Naive thymus-derived CD4-positive, alpha-beta T cell (primary cell): ENCODE measurements at places on chromosomes 5 and 9.

DNA sequence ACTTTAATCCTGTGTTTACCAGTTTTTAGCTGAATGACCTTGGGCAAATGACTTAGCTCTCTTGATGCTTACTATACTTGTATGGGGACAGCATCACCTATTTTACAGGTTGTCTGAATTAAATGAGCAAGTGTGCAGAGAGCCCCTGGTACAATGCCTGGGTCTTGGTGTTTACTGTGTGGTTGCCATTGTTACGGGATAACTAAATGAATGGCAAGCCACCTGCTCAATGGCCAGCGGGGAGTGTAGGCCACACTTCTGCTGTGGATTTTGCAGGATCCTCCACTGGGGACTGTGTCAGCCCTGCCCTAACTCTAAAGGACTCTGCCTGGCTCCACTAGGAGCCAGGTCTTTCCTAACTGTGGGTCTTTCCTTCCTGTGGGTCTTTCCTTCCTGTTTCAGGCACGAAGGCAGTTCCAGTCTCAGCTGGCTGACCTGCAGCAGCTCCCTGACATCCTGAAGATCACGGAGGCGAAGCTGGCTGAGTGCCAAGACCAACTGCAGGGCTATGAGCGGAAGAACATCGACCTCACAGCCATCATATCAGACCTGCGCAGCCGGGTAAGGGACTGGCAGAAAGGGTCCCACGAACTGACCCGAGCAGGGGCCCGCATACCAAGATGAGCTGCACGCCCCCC lies 10.3 kb upstream of the GLE1 start:
- no peak for DNase-seq

DNA sequence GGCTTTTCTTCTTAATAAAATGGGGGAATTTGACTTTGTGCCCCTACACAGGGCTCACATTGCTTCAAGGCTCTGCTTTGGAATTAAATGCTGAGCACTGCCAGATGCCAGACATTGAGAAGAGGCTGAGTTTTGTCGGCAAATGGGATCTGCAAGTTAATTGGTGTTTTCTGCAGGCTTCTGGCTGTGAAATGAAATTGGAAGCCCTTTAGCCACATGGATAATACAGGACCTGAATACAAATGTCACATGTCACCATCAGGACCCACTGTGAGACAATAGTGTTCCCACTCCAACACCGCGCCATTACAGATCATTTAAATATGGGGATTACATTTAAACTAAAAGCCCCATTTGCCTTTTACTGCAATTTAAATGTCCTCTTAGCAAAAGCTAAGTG lies 164.4 kb downstream of the ZSWIM6 start:
- DNase-seq, result no peak

GRCh38 chr9:121865060-121865459 lies 213.6 kb downstream of the DAB2IP start:
- DNase-seq, result no peak

DNA sequence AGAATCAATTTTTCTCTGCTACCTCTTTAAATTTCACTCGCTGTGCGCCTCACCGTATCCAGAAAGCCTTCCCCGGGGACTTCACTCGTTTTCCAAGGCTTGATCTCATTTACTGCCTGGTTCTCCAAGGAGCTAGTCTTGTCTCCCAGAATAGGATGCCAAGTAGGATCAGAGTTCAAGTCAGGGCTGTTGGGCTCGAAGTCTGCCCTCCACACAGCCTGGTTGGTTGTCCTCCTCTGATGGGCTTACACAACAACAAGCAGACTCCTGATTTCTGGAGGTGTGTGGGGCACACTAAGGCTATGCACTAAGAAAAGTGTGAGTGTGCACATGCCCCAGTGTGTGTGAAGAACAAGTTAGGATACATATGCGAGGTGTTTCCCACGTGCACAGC lies 14.0 kb upstream of the TNIP1 start:
- DNase-seq, result no peak

- DNase-seq, result no peak
Measured at GRCh38 chr9:126401107-126401506, 74.5 kb downstream of the MVB12B start.

- no peak for DNase-seq
Measured at GRCh38 chr9:122294531-122294930, 29.8 kb downstream of the MRRF start.

GRCh38 chr5:170408226-170408625 lies 19.1 kb upstream of the KCNMB1 start:
- DNase-seq, result no peak

DNA sequence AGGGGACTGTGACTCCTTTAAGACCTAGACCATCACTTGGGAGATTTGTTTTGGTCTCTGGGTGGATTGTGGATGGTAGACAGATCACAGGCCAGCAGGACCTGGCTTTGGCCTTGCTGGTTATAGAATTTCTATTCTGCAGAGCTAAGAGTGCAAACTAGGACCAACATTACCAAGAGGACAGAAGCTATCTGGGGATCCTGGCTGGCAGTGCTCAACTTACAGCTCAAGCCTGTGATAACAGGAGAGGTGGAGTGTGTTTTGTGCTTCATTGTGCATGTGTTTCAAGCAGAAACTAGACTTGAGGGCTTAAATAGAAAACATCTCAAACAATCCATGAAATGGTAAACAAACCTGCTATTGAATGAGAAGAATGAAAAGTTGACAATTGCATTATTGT lies 106.7 kb downstream of the ZNF462 start:
- DNase-seq, result no peak
